ENCODE measurements at places on chromosomes 7 and 10.

GRCh38 chr7:102834466-102834865 is 78.3 kb upstream of the LRRC17 start:
- DNase-seq = no peak

GRCh38 chr10:13270877-13271551 is 28.9 kb downstream of the PHYH start:
- DNase-seq = no peak

GRCh38 chr7:101915000-101915399 is 97.6 kb downstream of the CUX1 start:
- DNase-seq = no peak

GRCh38 chr10:85026878-85027467 is 698.6 kb downstream of the CCSER2 start:
- DNase-seq = no peak

GRCh38 chr7:34135924-34136323 is 230.6 kb downstream of the BMPER start:
- DNase-seq = no peak
